ENCODE measurements at places on chromosomes 5 and 9.
A peak's percentile ranks its signal among the peaks of the same experiment; 100 is the strongest.

GRCh38 chr5:44160369-44160768 lies 228.9 kb downstream of the FGF10 start:
- DNase-seq = no peak

DNA sequence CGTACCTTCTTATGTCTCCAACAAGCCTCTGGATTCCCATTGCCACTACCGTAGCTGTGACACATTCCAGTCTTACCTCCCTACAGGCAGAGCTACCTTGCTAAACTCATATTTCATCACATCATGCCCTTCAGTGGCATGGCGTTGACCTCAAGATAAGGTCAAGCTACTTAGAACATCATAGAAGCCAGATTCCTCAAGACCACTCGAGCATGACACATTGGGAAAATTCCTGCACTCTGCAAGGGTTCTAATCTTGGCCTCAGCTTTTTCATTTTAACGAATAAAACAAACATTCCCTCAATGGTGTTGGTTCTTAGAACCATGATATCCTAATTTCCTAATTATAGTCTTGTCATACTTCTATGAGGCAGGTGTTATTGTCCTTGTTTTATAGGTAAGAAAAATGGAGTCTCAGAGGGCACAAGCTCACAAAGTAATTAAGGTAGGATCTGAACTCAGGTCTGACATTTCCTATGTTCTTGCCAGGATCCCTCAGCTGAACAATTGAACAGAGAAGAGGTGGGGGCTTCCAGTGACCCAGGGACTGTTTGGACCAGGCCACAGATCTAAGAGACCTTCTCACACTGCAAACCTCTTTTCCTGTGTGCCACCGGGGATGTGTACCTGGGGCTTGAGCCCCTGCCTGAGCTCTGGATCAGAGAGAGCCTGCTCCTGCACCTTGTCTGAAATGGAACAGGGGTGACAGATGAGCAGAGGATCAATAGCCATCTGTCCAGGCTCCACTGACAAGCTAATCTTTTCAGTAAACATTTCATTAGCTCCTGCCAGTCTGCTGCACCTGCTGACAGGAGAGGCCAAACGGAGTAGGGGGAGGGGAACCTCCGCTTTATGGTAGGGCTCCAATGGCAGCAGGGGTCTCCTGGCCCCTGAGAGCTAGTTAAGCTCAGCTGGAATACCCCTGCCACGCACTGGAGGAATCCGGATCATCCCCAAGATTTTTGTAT lies 49.3 kb downstream of the ALG2 start:
- DNase-seq = no peak

DNA sequence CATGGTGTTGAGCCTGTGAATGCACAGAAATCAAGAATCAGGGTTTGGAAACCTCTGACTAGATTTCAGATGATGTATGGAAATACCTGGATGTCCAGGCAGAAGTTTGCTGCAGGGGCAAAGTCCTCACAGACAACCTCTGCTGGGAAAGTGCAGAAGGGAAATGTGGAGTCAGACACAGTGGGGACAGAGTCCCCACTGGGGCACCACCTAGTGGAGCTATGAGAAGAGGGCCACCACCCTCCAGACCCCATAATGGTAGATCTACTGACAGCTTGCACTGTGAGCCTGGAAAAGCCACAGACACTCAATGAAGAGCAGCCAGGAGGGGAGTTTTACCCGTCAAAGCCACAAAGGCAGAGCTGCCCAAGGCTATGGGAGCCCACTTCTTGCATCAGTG lies 181.9 kb upstream of the SEMA6A start:
- DNase-seq = no peak

- no peak for DNase-seq
Observed at GRCh38 chr9:91773156-91773555, 176.9 kb downstream of the ROR2 start.

DNA sequence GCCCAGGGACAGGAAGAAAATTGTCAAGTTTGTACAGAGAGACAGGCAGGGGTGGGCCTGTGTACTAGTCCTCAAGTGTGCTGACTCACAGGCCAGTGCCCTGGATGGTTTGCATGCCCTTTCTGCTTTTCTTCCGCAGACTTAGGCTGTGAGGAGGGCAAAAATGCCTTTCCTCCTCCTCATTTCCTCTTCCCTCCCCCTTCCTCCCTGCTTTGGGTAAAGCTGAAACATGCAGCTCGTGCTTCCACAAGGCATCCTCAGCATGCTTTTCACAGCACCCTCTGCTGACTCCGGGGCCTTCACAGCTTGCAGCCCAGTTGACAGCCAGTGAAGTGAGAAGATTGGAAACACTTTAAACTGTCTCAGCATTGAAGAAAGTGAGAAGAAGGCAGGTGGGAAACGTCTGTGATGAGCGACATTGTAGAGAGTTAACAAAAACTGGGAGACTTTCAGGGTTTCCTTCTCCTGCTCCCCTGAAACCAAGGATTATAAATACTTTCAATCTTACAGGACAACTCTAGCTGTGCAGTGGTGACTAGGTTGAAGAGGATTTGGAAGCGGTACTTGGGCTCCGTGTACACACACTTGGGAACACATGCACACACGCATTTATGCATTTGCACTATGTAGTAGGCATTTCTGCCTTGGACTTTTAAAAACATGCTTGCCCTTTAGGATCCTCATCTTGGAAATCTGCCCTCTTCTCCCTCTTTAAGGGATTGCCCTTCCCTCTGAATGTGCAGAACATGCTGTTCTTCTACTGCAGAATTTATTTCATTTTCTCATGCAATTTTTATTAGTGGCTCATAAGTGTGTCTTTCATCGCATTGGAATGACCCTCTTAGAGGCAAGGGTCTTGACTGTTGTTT lies 138.8 kb downstream of the GRIA1 start:
- no peak for DNase-seq

GRCh38 chr9:111118256-111118948 lies 80.1 kb upstream of the LPAR1 start:
- no peak for DNase-seq

DNA sequence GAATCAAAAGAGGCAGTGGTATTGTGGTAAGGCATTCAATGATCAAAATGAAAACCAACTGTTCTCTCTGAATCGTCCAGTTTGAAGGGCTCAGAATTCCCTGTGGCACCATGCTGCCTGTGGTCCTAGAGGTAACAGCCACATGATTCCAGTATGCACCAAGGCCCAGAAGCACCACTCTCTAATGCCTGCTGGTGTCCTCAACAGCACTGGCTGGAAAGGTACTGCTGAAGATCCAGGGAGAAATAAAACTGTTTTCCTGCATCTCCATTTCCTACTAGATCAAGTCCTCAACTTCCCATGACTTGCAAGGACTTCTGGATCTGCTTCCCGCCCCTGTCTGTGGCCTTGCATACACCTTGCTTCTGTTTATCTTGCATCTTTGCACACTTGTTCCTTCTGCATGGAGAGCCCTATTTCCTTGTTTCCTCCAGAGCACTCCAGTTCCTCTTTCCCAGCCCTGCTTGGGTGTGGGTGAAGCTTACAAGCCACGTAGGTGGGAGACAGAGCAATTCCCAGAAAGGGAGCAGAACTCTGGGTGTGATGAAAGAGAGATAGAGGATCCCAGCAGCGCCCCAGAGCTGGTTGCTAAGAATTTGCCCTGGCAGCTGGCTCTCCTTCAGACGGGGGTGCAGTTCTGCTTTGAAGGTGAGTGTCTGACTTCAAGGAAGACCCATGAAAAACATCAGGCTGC lies 41.0 kb upstream of the EQTN start:
- no peak for DNase-seq

DNA sequence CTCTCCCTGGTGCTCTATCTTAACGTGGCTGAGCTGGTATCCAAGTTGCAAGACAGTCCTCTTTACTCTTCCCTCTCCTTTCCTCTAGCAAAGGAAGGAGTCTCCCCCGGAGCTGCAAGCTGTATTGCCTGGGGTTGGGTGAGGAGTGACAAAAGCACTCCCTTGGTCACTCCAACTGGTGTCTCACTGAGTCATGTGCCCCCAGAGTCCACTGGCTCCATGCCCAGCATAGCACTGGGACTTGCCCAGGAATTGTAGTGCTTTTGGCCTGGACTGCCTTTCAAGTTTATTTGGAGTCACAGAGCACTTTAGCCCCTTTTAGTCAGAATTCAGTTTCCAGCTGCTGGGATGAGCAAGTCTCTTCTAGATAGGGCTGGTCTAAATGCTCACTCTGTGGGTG lies 82.6 kb upstream of the FST start:
- DNase-seq = no peak

- DNase-seq = no peak
Observed at GRCh38 chr9:61671276-61671973, 481.6 kb downstream of the SPATA31A7 start.

- DNase-seq = no peak
Observed at GRCh38 chr5:134835623-134836022, 10.1 kb upstream of the C5orf24 start.

- DNase-seq = no peak
Observed at GRCh38 chr9:75612205-75612604, 278.3 kb upstream of the PCSK5 start.

DNA sequence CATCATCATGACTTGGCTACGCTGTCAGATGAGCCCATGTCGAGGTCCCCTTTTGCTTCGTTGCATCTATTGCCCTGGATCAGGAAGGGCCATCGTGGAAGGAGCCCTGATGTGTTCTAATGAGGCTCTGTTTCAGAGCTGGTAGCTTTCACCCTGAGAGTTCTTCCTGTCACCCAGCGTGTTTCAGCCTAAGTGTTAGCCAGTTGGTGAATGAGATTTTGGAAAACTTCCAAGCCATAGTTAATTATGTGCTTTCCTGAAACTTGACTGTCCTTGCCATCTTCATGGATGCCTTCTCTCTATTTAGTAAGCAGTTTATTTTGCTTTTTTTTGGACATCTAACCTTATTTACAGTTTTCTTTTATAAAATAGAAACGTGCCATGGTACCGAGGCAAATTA lies 1695.4 kb upstream of the WWC1 start:
- DNase-seq = no peak

GRCh38 chr5:68343421-68343826 lies 127.9 kb downstream of the PIK3R1 start:
- DNase-seq = peak; percentile 81

DNA sequence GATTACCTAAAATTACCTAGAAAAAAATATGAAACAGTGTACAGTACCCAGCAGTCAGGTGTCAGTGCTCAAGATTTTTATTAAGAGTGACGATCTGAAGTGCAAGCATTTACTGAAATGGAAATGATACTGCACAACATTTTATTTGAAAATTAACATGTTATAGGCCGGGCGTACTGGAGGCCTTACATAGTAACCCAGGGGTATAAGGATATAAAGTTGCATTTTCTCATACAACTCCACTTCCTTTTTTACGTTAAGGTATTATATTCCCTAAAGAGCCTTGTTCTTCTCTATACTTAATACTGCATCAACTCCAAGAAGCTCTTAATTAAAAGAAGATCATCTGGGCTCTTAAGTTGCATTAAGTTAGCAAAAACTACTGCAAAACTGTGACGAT lies 3.3 kb downstream of the MAT2B start:
- peak; percentile 8 for DNase-seq

DNA sequence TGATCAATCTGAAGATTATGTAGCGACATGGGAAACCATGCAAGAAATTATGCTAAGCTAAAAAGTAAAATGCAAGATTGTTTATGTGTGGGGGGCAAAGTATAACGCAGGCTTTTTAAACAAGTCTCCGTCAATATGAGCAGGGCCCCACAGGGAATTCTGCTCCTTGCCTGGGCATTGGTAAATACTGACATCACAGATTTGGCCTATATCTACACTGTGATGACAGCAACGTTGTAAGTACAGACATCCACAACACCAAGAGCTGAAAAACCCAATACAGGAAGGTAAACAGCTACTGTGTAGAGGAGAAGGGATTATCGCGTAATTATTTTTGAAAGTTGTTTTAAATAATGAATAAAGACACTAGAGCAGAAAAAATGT lies 74.5 kb upstream of the SLC25A51 start:
- DNase-seq = no peak

DNA sequence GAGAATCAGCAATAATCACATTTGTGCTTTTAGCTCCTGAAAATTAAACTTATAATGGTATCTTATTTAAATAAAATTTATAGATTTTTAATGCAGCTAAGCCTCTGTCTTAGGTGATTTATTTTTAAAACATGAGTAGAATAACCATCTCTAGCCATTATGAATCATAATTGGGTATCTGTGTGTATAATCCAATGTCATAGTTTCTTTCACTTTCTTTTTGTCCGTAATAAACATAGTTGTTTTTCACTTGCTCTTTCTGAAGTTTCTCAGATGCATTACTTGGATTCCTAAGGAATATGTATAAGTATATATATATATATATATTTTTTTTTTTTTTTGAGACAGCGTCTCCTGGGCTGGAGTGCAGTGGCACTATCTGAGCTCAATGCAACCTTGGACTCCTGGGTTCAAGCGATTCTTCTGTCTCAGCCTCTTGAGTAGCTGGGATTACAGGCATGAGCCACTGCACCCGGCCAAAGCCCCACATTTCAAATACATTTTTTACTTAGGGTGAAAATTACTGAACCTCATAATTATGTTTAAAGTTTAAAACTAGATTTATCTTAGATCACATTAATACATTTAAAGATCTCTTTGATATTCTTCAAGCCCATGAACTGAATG lies 377.1 kb downstream of the PRDM9 start:
- DNase-seq = no peak

GRCh38 chr5:177306674-177307543 lies 3.3 kb downstream of the PRELID1 start:
- DNase-seq = no peak

DNA sequence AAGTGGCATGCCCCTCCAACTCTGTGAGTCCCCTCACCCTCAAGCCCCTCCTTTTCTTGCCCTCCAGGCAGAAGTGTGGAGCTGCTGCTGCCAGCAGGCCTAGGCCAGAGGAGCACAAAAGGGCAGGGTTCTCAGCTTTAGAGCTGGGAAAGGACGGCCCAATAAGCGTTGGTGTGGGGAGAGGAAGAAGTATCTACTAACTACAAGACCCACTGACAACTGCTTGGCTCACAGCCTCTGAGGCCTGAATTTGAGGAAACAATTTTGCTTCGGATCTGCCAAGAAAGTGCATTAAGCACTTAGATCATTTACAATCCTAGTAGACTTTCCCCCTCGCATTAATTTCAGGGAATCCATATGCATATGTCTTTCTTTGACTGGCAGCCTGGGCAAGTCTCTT lies 179.4 kb downstream of the SNX18 start:
- no peak for DNase-seq

Measured in hematopoietic multipotent progenitor cell treated with erythropoietin and hydrocortisone succinate and interleukin-3 and kit ligand, for 15 days (in vitro differentiated cells).